Activated naive CD8-positive, alpha-beta T cell treated with anti-CD3 and anti-CD28 coated beads, Interleukin-2, amount 10 ng/mL, durations not matched to agents 7 days and 5 days (primary cell): ENCODE measurements at places on chromosomes 2 and 18. TPM values are rescaled to one million over a fixed set of nuclear protein-coding genes. Genes with fewer than 3 reads are reported as not detected.

DNA sequence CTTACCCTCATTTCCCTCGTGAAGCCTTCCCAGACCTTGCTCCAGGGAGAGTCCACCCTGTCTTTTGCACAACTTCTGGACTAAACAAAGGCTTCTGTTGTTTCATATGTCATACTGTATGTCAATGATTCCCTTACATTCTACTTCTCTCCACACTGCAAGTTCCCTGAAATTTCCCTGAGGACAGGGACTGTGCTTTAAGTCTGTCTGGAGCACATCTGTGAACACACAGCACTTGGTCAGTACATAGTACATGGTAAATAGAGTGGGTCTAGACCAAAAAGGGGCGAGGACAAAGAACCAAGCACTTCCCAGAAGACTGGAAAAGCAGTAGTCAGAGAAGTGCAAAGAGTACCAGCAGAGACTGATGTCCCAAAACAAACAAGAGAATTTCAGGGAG is 23.7 kb upstream of the IMPA2 start:
- no peak for DNase-seq
- H3K4me1 ChIP-seq, result peaks cover 3% of the 10 kb centered on the region

GRCh38 chr18:78758496-78758895 is 221.1 kb upstream of the SALL3 start:
- H3K36me3 ChIP-seq, result no peaks in the 10 kb centered on the region
- H3K27me3 ChIP-seq, result no peaks in the 10 kb centered on the region
- DNase-seq, result no peak
- H3K4me3 ChIP-seq, result no peak overlapping the region

DNA sequence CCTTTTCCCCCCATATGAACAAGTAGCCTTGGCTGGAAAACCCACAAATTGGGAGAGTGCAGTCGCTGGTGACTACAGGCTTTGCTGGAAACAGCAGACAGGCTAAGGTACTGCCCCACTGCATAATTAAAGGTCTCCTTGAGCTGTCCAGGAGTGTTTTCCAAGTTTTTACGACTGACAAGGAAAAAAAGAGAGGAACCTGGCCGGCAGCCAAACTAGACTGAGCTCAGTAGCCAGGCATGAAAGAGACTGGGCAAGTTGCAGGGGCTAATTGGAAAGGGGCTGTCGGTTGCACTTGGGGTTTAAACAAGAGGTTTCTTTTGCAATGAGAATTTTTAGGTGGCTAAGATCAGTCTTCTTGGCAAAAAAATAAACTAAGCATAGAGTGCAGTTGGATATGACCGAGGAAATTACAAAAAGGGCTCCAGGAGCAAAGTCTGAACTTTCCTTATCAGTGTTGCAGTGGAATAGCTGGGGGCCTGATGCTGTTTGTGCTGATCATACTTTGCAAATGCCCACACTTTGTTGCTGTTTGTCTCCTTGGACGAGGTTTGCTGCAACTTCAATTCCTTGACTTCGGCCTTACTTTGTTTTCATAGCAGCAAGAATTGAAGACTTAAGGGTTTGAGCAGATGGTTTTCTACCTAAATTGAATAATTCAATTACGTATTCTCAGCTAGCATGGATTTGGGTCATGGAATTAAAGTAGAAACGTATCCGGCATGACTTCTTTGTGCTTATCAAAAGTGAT is 2.1 kb downstream of the GULP1 start:
- DNase-seq, result no peak
- H3K27ac ChIP-seq, result no peak overlapping the region
- no peaks in the 10 kb centered on the region for H3K36me3 ChIP-seq
- H3K27me3 ChIP-seq, result peaks cover 51% of the 10 kb centered on the region

ANKRD62 gene
- total RNA-seq, result not detected

SIX3 gene
- not detected for total RNA-seq

ACADL gene
- not detected for total RNA-seq
